ENCODE measurements at places on chromosomes 7 and 10.

DNA sequence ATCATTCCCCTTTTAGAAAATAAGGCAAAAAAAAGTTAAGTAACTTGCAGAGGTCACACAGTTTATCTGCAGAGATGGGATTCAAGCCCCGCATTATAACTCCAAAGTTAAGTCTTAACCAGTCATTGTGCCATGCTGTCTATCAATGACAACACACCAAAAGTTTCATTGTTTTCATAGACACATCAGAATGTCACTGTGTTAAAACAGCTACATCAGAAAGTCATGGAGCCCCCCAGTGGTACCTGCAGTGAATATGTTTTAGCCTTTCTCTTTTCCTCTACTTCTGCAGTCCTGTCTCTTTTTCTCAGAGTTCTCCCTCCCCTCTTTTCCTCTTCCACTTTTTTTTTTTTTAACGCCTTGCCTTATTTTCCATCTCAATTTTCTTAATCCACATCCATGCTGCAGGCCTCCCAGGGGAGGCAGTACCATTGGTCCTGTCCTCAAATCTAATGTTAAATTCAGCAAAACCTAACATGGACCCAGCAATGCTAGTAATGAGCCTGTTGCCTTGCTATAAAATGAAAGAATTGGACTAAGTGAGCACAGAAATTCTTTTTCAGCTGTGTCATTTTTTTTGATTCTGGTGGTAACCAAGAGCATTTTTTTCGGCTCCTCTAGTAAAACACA is 3.8 kb upstream of the NRCAM start:
- no peak for DNase-seq

DNA sequence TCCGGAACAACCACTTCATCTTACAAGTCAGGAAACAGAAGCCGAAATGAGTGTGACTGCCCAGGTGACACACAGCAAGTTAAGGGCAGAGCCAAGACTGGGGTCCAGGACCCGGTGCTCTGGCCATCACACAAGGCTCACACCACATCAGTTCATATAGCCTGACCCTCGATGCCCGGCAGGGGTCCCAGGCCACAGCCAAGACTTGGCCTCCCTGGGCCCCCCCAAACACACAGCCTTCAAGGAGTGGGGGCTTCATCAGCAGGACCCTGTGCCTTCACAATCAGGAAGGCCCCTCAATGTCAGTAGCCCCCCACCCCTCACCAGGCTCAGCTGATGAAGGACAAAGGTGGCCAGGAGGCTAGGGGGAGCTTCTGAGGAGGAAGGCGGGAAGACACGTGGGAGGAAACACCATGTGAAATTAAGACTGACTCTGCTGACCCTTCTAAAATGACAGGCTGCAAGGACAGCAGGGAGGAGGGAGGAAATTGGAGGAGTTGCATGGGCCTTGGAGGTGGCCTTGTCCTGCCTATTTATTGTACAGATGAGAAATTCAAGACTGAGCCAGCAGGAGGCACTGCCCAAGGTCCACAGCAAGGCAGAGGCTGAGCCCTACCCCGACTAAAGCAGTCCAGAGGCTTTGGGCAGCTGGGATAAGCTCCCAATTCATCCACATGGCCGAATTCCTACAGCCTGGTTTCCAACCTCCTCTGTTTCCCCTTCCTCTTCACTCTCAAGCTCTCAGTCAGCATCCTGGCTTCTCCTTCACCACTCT is 216.1 kb upstream of the ZMIZ1 start:
- no peak for DNase-seq

DNA sequence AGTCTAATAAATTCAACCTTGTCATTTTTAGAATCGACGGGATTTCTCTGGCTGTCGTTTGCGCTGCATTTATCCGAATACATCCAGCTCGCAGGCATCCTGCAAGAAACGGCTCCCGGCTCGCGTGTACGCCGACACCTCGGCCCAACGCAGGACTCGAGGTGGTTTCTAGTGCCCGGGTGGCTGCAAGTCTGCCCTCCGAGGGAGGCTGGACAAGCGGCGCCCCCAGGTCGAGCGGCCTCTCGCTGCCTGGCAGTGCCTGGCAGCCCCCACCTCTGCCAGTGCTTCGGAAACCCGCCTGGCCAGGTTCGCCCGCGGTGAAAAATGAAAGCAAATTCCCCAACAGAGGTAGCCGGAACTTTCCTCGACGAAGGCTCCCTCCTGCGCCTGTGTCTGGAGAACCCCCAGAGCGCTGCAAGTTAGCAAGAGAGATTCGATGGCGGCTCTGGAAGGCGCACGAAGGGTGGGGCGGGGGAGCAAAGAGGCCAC is 5.7 kb upstream of the ZNF503 start:
- DNase-seq: no peak

- no peak for DNase-seq
These were observed 389.1 kb upstream of the COBL start for GRCh38 chr7:51705701-51706100.

GRCh38 chr7:12322903-12323300 is 80.8 kb downstream of the VWDE start:
- no peak for DNase-seq

DNA sequence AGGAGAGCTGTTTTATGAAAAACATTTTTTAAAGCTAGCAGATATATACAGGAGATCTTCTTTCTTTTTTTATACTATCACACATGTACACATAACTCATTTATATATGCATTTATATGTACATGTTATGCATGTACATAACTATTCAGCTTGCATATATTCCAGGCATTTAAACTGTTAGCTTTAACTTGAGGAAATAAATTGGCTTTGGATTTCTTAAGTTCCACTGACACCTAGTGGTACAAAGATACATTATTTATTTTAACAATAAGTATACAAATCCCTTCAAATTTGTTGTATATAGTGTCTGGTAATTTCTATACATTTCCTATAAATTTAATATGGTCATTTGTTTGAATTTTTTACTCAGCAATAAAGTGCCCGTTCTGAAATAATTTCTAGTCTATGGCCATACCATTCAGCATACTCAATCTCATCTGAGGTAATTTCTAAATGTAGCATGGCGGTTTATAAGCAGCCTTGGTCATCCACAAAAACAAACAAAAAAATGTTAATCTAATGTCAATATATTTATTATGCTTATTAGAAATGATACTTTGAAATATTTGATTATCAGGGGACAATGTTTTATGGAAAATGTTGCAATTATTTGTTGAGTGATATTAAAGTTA is 11.6 kb downstream of the ZDHHC6 start:
- no peak for DNase-seq

DNA sequence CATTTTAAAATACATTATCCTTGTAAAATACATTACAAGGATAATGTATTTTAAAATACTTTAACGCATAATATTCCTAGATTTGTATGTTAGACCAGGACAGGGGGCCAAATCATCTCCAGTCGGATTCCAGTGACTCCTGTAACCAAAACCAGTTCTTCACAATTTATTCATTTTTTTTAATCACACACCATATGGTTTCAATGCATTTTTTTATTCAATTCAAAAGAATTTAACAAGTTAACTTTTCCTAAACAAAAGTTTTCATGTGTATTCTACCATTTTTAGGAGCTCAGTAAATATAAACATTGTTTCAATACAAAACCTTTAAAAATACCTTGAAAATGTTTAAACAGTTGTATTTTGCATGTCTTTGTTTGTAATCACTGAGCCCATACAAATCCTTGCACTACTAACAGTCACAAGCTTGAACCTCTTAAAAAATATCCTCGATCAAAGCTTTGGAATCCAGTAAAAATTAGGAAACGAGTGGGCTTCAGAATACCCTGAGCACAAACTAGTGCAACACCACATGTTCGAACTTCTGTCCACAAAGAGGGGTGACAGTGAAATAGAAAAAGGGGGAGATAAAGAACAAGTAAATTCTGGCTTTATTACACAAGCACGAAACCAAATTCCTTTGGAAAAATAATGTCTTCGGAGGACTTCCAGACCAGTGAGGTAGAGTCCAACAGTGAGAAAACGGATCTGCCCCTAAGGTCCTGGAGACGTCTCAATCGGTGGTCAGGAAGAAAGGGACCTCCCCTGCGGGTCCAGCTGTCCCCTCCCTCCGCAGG is 1.6 kb downstream of the CCDC71L start:
- no peak for DNase-seq

DNA sequence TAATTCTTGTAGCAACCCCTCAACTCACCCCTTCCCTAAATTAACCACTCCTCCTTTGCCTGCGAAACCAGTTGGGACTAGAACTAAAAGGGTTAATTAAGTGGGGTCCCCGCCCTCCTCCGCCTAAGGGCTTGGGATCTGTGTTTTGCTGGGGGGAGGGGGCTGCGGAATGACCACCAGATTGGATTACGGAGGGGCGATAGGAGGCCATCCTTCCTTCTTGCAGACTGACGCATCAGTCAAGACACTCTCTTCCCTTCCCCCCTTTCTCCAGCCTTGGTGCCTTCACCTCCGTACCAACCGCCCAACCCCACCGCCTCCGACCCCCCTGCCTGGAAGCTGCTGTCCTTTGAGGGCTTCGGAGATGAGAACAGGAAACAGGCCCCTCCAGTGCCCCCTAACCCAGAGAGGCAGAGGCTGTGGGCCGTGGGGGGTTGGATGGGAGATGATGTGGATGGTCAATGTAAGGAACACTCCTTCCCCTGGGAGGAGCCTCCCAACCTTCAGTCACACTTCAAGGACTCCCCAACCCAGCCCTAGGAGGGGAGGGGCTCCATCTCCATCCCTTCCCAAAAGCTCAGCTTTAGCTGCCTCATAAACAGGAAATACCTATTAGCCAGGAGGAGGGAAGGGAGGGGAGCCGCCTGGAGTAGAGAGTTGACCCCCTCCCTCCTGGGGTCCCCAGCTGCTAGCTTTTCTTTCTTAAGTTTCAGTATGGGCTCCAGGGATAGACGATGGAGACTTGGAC is 997 bp upstream of the LDB1 start:
- DNase-seq: no peak

DNA sequence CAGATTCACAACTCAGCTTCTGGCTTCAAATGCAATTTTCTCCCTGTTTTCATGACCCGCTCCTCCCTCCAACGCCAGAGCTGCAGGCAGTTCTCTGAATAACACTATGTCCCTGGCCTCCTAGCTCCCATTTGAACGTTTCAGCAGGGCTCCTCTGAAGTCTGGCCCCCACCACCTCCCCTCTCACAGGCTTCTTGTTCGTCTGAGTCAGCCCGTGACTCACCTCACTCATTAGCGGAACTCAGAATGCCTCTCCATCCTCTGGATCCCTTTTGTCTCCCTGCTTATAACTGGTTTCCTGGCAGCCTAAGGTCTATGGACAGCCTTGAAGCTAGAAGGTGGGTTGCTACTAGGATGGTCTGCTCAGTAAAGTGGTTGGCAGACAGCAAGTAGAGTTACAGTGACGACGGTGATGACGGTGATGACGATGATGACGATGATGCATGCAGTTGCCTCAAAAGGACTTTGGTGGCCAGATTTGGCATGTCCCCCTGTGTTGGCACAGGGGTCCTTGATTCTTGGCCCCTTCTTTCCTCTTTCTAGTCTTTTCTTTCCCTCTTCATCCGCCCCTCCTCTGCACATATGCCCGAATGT is 83.3 kb upstream of the MKLN1 start:
- no peak for DNase-seq

GRCh38 chr10:3625959-3626751 is 158.9 kb downstream of the KLF6 start:
- no peak for DNase-seq

DNA sequence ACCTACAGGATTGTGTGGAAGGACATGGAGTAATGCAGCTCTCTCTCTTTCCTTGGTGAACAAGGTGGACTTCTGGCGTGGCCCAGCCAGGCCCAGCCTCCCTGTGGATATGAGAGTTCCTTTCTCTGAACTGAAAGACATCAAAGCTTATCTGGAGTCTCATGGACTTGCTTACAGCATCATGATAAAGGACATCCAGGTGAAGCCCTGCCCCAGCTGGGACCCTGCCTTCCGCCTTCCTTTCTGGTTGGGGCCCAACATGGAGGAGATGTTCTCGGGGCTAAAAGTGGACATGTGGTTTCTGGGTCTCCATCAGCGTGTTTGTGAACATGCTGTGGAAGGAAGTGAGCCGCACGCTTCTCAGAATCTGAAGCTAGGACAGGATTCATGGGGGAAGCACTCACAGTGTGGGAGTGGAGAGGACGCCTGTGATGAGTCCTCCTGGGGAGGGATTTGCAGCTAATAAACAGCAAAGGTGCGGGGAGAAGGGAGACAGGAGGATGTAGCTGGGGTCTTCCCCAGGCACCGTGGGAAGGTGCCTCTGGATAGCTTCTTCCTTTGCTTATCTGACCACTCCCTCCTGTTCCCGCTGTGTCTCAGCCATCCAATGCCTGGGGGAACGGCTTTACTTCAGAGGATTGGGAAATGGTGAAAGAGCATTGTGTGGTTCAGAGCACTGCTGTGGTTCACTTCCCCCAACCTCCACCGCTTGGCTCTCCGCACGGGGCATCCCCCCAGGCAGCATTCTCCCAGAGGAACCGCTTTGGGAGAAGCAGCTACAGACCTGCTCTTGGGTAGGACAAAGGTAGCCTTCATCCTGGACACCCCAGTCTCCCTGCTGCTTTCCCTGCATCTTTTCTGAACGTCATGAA is 5.5 kb downstream of the CPA5 start:
- no peak for DNase-seq

DNA sequence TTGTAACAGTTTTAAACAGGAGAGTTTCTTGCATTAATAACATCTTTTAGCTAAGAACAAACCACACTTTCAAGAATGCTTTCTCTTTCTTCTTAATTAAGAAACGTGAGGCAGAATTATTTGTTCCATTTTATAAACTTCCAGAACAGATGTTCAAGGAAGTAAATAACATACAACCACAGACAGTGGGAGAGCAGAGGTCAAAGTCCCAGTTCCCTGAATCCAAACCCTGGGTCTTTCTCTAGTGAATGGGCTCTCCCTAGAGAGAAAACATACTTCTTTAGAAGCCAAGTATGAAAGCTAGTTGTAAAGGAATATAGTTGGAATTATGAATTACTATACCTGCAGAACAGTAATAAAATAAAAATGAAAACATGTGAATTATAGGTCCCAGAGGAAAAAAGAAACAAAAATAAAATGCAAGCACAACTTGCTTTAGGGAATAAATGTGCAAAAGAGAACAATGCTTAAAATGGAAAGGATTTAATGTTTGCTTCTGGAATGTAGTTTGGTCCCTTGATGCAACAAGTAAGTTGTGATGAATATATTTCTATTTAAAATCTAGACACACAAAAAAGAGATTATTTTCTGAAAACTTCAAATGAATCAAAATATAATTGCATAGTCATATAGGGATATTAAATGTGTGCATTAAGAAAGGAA is 6.0 kb downstream of the OR6B1 start:
- DNase-seq: no peak

DNA sequence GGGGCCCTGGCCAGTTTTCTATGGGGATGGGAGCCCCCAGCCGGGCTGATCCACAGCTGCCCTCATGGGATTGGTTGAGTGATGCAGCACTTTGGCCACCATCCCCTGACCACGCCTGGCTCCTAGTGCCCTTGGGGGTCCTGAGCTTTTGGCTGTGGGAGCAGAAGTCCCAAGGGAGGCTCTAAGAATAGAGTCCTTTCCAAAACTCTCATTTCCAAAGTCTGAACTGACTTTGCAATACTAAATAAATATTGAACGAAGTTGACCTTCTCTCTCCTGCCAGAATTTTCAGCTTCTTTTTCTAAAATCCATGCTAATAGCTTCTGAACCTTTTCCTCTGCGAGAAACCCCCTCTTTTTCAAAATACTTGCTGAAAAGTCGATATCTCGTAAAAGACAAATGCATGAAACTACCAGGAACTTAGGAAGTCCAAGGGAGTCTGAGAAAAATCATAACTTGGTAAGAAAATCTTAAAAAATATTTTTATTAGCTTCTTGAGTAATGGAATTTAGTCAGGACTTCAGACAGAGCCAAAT is 62.7 kb upstream of the IGFBP3 start:
- no peak for DNase-seq

- no peak for DNase-seq
These were observed 34.0 kb downstream of the OAT start for GRCh38 chr10:124384591-124385190.

- DNase-seq: no peak
These were observed 116.5 kb downstream of the ATXN7L1 start for GRCh38 chr7:105759670-105760550.
